Activated naive CD4-positive, alpha-beta T cell treated with anti-CD3 and anti-CD28 coated beads for 36 hours (primary cell): ENCODE measurements at places on chromosomes 3 and 15. TPM values are rescaled to one million over a fixed set of nuclear protein-coding genes. Genes with fewer than 3 reads are reported as not detected.
A peak's percentile ranks its signal among the peaks of the same experiment; 100 is the strongest.

KLHL40 gene
- total RNA-seq = not detected

LYZL4 gene
- total RNA-seq = not detected

PEX11A gene
- total RNA-seq = 1.0 TPM

WDR49 gene
- not detected for total RNA-seq

C2CD4A gene
- 0.27 TPM for total RNA-seq

ADGRG7 gene
- not detected for total RNA-seq

ONECUT1 gene
- not detected for total RNA-seq

DNA sequence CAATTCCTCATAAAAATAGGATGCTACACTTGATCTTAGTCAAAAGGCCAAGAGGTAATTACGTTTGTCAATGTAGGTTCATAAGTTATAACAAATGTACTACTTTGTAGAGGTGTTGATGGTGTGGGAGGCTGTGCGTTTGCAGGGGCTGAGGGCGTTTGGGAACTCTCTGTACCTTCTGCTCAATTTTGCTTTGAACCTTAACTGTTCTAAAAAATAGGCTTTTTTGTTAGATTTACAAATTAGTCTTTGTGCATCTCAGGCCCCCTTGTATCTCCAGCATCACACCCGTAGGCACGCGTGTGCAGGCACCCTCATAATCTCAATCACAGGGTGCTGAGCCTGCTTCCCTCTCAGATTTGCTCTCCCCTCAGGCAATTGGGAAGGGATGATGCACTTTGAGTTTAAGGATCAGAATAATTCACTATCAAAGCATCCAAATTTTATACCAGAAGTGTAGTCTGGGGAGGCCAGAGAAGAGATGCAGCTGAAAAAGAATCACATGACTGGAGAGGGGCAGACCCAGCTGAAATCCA, 36.1 kb upstream of the STRIT1 start:
- peaks cover 3% of the 10 kb centered on the region for H3K27me3 ChIP-seq
- H3K4me1 ChIP-seq = no peaks in the 10 kb centered on the region
- H3K27ac ChIP-seq = no peak overlapping the region

GRCh38 chr15:74788683-74789151, 6.8 kb downstream of the CSK start:
- H3K27me3 ChIP-seq = no peaks in the 10 kb centered on the region
- peak overlapping the region; percentile 99 for H3K27ac ChIP-seq
- peaks cover 62% of the 10 kb centered on the region for H3K36me3 ChIP-seq
- H3K4me3 ChIP-seq = peak overlapping the region; percentile 93
- H3K4me1 ChIP-seq = peaks cover 67% of the 10 kb centered on the region
- peak; percentile 85 for DNase-seq

DNA sequence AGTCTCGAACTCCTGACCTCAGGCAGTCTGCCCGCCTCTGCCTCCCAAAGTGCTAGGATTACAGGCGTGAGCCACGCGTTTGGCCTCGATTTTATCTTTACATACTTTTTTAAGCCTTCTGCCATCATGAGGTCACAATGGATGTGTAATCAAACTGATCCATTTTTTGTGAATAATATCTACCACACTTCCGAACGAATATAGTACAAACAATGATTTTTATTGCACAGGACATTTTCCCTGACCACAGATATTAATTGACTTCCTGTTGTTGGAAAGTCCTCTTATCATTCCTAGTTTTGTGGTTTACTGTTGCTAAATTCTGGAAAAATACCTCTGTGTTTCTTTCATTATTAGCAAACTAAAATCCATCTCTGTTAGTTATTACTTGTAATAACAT, 68.9 kb downstream of the MINDY2 start:
- DNase-seq = no peak
- H3K27ac ChIP-seq = no peak overlapping the region
- no peaks in the 10 kb centered on the region for H3K27me3 ChIP-seq
- no peaks in the 10 kb centered on the region for H3K36me3 ChIP-seq

DNA sequence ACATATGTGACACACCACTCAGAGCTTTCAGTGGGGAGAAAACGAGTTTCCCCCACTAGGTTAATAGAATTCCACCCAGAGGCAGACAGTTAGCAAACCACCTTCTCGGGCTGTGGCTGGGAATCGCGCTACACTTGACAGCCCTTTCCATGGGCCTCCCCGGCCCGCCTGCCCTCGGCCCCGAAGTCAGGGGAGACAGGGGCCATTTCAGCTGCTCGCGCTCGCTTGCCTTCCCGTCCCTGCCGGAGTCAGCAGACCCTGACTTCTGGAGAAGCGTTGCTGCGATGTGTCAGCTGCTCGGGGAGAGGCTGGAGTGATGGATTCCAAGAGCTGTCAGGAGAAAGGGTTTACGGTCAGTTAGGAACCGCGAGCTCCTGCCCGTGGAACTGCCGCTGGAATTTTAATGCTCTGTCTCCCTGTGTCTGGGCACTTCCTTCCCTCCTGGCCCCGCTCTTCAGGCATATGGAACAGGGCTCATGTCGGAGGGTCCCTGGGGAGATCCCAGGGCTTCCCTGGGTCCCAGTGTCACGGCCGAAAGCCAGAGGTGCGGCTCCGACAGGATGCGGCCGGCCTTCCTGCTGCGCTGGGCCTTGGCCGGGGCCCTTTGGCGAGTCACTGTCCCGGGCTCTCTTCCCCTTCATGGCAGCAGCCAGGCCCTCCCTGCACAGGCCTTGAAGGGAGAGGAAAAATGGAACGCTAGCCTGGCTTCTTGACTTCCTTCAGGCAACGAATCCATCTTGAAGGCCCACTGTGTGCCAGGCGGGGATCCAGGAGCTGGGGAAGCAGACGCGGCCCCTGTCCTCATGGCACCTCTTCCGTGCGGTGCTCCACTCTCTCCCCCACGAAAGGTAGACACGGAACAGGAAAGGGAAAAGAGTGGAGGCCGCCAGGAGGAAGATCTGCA, 38.4 kb upstream of the VPS8 start:
- H3K4me3 ChIP-seq = no peak overlapping the region
- peaks cover 6% of the 10 kb centered on the region for H3K27me3 ChIP-seq
- no peak for DNase-seq
- no peaks in the 10 kb centered on the region for H3K4me1 ChIP-seq

- DNase-seq = no peak
- peaks cover 26% of the 10 kb centered on the region for H3K4me1 ChIP-seq
- no peak overlapping the region for H3K27ac ChIP-seq
- H3K4me3 ChIP-seq = no peak overlapping the region
- no peaks in the 10 kb centered on the region for H3K27me3 ChIP-seq
Measured at GRCh38 chr15:52673312-52673711, 5.9 kb downstream of the ATOSA start.

DNA sequence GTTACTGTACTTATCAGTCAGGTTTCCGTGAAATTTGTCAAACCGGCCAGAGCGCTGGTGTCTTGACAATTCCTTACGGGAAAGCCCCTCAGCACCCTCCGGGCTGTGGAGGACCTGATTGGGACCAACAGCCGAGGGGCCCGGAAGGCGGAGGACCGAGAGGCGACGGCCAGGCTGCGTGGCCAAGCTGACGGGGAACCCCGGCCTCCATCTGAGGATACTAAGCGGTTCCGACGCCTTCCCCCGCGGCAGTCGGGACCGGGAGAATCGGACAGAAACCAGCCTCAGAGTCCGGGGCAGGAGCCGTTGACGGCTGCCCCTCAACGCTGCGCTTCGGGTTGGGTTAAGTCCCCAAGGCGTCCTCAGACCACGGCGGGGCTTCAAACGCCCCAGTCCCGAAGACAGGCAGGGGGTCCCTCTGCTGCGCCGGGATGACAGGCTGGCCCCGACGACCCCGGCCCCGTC, 499 bp downstream of the ALDH1A2 start:
- DNase-seq = peak; percentile 12
- peaks cover 34% of the 10 kb centered on the region for H3K27me3 ChIP-seq
- no peak overlapping the region for H3K27ac ChIP-seq
- H3K4me1 ChIP-seq = no peaks in the 10 kb centered on the region
- H3K4me3 ChIP-seq = peak overlapping the region; percentile 43
